Activated CD4-positive, CD25-positive, alpha-beta regulatory T cell treated with anti-CD3 and anti-CD28 coated beads, Interleukin-2, amount 50 U/mL, for 72 hours (primary cell): ENCODE measurements at places on chromosomes 5 and 9.

- DNase-seq = no peak
Observed at GRCh38 chr5:95966005-95966404, 4.4 kb upstream of the ELL2 start.

DNA sequence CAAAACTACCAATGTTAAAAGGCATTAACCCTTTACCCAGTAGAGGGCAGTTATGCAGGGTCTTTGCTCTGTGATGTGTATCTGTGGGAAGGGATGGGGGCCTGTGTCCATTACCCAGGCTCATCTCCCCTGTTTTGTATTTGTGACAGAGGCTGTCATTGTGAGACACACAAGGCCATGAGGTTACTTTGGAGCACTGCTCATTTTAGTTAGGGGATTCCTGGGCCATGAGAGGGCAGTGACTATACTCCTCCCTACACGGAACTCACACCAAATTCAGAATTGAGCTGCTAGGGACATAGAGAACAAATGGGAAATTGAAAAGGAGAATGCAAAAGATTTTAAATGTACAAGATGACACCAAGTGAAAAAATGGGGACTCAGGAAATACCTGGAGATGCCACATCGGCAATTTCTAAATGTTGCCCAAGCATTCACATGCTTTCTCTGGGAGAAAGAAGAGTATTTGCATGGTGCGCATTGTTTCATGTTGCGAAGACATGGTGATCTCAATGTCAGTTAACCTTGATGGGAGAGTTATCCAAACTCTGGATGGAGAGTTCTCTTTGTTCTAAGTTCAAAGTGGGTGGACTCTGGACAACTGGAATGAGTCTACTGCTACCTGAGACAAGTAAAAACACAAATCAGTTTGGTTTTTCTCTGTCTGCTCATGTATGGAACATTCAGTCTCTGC, 32.5 kb downstream of the C9orf152 start:
- DNase-seq = no peak

- DNase-seq = no peak
Observed at GRCh38 chr9:18717759-18718158, 243.8 kb downstream of the ADAMTSL1 start.

DNA sequence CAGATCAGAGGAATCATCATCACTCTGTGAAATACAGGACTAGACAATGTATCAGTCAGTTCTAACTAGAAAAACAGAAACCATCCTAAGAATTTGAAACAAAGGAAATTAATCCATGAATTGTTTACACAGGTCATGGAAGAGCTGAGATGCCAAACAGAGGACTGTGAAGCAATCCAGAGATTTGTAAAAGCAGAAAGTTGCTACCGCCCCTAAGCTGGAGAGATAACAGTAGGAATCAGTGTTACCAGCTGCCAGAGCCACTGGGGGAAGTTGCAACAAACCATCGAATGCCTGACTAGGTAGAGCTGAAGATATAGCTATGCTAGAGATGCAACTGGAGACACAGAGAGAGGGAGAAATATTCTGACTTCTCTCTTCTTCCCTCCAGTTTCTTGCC, 10.4 kb upstream of the MIER3 start:
- DNase-seq = no peak

GRCh38 chr5:179147991-179148702, 88.0 kb downstream of the ZNF354C start:
- DNase-seq = no peak

GRCh38 chr5:137379555-137380286, 119.4 kb downstream of the SPOCK1 start:
- no peak for DNase-seq

DNA sequence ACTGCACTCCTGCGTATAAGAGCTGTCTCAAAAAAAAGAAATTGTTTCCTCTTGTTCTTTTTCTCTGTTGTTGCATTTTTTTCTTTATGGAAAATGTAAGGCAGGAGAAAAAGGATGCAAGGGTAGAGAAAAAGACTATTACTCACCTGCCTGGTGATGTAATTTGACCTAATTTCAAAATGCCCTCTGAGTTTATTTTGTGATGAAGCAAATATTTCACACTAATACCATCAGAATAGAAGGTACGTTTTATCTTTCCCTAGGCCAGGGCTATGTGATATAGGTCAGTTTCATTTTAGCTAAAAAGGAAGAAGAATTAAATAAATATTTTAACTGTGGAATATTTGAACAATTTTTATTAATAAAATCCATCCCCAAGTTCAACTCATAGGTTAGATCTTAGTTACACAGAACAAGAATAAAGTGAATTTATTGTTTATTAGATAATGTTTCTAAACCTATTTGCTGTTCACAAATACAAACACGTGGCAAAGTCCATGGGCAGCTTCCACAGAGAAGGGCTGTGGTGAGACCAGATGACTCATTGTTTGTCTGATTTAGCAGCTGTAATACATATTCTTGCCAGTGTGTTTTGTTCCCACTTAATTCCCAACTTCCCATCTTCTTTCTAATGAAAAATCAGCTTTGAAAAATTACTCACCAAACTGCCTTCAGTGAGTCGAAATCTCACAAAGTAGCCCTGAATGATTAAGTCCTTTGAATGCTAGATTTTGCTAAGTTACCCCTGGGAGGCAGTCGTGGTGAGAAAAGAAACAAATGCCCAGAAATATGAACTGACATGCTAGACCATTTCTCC, 52.8 kb upstream of the CCDC112 start:
- DNase-seq = no peak
